ENCODE measurements at places on chromosomes 11 and 22.

- DNase-seq: no peak
Observed at GRCh38 chr11:41118521-41118920, 340.9 kb downstream of the LRRC4C start.

- DNase-seq: no peak
Observed at GRCh38 chr11:109308551-109308950, 113.4 kb upstream of the C11orf87 start.

DNA sequence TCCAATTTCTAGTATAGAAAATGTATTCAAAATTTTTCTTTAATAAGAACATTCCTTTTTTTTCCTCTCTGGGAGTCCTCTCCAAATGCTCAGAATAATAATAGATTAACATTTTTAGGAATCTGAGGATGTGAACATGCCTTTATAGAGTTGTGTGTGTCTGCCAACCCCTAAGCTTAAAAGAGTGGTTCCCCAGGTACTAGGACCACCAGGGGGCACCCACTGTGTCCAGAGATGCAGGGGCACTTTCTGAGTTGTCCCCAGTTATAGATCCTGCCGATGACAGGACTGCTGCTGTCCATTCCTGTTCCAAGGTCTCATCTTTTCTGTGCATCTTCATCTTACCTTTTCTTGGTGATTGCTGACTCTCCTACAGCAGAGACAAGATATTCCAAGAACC, 27.0 kb upstream of the MICAL2 start:
- no peak for DNase-seq

GRCh38 chr11:101327908-101328307, 198.3 kb upstream of the PGR start:
- no peak for DNase-seq

GRCh38 chr11:57641011-57641807, 8.5 kb downstream of the YPEL4 start:
- peak; percentile 48 for DNase-seq
